Activated T-cell treated with anti-CD3 and anti-CD28 coated beads for 4 hours (primary cell): ENCODE measurements at places on chromosomes 6 and 20.

GRCh38 chr20:54337144-54337543, 129.3 kb downstream of the PFDN4 start:
- DNase-seq = no peak

DNA sequence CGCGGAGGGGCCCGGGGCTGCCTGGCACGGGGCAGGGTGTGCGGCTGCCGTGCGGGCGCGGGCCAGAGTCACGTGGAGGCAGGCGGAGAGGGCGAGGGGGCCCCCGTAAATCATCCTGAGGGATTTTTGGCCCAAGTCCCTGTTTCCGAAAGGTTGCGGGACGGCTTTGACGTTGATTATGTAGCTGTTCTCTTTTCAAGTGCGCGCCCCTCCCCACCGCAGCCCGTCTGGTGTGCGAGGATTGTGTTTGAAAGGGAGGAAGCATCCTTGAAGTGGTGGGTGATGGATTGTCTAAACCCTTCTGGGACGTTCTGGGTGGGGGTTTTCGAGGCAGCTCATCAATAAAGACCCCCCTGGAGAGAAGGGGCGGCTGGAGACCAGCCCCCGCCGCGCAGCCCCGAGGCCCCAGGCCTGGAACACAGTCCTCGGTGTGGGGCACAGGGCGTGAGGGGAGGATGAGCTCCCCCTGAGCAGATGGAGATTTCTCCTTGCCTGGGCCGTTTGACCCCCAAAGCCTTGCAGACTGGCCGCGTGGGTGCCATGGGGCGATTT, 7.0 kb upstream of the FOXF2 start:
- DNase-seq = no peak

GRCh38 chr6:6865611-6866010, 242.2 kb upstream of the RREB1 start:
- no peak for DNase-seq

DNA sequence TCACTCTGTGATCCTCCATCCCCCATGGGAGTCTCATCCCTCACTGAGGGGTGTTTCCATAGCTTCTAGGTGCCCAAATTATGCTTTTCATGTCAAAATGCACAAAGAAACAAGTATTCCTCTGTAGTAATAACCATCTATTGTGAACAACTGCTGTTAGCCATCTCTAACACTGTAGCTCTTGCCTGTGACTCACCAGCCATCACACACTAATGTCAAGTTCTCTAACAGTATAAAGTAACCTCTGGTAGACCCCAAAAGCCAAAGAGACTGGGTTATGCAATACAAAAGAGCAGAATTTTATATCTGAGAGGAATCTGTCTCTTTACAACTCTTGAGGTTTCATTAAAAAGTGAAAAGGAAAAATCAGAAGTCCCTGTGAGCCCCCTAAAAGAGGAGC, 25.4 kb upstream of the IYD start:
- DNase-seq = no peak

- DNase-seq = no peak
Observed at GRCh38 chr6:119337762-119338161, 11.8 kb downstream of the MAN1A1 start.

DNA sequence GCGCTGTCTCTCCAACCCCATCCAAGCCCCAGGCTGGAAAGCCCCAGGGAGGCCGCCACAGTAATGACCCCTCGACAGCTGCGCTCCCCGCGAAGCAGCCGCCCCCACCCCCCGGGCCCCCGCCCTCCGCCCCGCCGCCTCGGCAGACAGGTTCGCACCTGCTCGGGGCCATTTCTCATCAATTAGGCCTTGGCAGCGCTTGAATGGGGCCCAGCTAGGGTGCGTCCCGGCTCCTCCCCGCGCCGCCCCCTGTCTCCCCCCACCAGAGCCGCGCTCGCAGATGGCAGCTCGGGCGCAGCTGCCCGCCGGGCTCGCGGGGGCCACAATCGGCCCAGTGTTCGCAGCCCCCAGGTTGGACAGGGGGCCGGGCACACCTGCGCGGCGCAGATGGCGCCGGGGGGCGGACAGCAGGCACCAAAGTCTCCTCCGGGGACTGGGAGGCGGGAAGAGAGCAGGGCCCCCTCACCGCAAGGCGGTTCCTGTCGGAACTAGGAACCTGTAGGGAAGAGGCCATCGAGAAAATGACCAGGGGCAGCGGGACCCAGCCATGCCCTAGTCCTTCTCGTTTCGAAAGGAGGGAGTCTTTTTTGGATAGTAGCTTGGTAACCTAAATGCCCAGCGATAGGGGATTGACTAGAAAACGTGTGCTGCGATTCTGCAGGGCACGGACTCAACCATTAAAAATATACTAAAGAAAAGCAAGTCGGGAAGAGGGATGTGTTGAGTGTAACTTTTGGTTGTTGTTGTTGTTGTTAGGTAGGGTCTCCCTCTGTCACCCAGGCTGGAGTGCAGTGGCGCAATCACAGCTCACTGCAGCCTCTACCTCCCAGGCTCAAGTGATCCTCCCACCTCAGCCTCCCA, 83.2 kb upstream of the EYA2 start:
- DNase-seq = no peak

- DNase-seq = no peak
Observed at GRCh38 chr6:45667766-45668165, 290.0 kb upstream of the SUPT3H start.

DNA sequence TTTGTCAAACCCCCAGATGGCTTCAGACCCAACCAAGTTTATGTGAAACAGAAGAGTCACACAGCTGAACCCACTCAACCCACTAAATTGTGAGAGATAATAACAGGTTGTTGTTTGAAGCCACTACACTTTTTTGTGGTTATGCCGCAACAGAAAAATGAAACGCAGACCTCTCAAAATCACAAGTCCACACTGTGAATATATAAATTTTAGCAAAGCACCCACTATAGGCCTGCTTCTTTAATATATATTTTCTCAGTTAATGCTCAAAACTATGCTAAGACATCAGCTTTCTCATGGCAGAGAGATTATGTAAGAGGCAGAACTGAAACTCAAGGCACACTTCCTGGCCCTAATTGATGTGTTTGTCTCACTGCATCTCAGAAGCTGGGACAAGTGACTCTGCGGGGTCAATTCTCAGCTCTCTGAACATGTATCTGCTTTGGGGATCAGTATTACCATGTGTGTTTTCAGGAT, 27.7 kb downstream of the MAP3K5 start:
- DNase-seq = no peak

DNA sequence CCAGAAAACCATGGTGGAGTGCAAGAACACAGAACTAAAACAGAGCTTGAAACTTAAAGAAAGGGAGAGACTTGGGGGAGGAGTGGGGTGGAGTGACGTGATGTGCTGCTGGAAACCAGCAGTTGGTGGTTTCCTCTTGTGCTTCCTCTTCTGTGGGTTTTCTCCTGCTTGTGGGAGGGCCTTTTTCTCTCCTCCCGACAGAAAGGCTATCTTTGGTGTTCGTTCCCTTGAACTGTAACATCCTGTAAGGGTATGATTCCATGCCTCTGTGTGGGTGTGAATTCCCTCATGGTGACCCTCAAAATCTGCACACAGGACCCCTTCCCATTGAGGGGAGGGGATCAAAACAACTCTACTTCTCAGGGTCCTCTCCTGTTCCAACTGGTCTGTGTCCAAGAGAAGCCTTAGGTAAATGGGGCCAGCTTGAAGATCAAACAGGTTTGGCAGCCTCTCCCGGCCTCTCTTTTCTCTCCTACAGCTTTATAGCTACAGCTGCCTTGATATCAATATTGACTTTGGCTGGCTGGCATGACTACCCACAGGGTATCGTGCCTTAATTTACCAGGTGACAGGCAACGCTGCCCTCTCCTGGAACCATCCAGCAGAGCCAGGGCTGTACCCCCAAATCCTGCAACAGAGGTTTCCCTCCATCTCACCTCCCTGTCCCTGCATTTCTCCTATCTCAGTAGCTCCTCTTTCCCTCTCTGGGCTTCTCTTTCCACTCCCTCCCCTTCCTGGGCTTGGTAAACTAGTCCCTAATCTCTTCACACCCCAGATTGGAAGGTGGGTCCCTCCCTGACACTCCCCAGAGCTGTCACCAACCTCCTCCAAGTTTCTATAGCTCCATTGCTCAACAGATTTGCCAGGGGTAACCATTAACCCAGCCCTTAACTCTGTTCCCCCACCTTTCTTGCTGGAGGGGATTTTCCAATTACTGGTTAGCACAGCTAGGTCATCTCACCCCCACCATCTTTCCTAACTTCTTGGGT, 1.5 kb upstream of the MSH5 start:
- peak; percentile 52 for DNase-seq

DNA sequence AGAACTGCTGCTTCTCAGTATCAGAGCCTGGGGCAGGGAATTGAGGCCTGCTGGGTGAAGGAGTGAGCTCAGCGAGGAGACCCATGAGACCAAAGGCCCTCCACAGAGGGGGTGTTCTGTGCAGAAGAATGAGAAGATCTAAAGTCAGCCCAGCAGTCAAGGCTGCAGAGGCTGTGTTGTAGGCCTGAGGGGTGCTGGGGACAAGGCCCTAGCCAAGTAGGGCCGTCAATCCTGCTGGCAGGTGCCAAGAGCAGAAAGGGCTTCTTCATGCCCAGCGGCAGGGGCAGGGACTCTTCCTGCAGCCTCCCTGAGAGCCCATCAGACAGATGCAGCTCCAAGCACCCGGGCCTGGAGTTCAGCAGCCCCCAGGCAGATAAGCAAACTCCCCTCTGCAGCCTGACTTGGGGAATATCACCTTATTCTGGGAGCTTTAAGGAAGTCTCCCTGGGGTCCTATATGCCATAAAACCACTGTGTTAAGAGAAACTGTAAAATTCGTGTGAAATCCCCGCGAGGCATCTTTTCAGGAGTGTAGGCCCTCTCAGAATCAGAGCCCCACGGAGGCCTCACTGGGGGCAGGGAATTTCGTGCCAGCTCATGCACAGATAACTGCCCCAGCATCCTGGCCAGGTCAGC, 9.0 kb downstream of the CCDC167 start:
- no peak for DNase-seq

DNA sequence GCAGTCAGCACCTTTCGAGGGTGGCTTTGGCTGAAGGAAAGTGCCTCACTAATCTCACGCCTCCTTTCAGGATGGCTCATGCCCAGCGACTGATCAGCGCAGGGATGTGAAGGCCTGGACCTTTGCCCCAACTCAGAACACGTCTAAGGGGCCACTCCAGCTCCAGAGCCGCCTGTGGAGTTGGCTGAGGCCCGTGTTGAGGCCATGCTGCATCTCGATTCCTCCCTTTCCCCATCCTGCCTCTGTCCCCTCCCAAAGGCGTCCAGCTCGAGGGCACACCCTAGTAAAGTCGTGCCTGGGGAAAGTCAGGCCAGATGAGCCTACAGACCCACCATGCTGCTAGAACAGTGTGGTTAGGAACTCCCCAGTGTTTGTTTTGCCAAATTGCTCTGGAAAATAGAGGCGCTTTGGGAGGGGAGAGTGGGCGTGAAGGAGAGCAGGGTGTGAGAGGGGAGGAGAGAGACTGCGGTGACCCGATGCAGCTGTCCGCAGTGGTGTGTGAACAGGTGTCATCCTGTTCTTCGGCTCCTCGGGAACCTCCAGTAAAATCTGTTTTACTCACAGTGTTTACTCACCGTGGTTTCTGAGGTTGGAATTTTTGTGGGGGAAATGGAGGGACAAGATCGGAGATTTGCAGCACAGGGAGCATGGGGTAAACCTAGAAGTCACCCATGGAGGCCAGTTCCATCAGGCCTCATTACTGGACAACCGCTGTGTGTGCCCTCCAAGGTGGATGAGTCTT, 85.0 kb upstream of the PMEPA1 start:
- DNase-seq = no peak

- DNase-seq = no peak
Observed at GRCh38 chr20:15146948-15147347, 809.5 kb upstream of the FLRT3 start.

DNA sequence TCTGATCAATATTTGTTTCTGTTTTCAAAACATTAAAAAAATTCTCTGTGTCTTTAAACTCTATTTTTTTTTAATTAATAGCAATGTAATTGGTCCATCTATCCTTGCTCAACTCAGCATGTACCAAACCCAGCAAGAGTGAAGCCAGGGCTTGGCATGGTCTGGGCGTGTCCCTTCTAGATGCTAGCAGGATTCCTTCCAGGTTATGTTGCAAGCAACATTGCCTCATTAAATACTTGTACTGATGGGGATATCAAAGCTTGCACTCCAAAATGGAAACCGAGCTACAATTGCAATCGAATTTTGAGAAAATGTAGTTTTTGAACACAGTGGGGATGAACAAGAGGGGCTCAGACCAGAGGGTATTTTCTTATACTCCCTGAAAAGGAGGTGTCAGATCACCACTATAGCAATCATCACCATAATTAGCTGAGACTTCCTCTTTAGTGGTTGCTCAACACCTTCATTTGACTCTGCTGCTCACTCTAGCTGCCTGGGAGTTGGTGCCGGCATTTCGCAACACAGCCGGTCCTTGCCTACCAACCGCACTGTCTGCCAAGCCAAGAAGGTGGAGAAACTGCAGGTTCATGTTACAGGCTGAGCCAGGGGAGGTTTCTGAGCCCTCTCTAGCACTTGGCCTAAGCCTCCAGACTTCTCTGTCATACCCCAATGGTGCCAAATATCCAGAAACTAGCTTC, 67.8 kb upstream of the RALGAPA2 start:
- DNase-seq = no peak

DNA sequence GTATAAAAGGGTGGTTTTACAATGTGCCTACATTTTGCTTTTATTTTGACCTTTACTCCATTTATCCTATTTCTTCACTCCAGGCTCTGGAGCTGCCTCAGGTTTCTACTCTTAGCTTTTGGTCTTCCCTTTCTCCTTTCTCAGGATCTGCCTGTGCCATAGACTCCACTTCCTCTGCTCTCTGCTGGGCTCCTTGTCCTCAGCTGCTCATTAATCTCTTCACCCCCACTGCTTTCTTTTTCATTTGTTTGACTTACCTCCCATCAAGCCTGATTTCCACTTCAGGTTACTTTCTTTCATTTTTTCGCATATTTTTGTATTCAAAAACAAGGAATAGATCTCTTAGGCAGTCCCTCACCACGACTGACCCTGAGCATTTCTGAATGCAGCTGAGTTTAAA, 106.8 kb downstream of the COL19A1 start:
- DNase-seq = no peak

DNA sequence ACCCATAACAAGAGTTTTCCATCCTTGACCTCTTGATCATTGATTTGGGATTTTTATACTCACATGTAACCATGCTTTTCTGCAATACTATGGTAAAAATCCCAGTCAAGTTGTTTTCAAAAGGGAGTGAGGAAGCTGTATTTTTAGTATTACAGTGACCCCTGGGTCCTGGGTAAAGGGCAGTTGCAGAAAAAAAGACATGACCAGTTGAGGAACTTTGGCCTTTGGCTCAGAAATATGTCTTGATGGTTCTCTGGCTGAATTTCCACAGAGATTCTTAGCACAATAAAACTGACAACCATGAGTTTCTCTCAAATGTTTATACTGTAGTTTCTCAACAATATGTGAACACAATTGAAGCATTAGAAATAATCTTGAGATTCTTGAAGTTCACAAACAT, 28.6 kb upstream of the PRL start:
- no peak for DNase-seq

DNA sequence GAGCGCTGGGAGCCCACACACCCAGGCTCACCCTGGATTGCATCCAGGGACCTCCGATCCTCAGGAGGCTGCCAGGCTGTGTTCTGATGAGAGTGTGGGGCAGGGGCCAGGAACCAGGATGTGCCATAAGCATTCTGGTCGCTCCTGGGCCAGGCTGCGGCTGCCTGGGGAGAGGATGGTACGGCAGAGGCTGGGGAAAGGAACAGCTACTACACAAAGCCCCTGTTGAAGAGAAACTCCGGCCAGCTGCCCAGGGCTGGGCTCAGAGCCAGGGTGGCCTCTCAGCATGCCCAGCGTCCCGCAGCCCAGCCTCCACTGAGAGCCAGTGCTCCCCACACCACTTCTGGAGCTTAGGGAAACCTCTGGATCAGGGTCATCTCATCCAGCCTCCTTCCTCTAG, 21.7 kb upstream of the OCSTAMP start:
- no peak for DNase-seq

- DNase-seq = no peak
Observed at GRCh38 chr20:17314264-17314663, 87.4 kb downstream of the PCSK2 start.

- DNase-seq = no peak
Observed at GRCh38 chr6:145705561-145705960, 29.8 kb downstream of the EPM2A start.
